Stimulated activated CD8-positive, alpha-beta memory T cell treated with anti-CD3 and anti-CD28 coated beads, Interleukin-12 subunit alpha, Interleukin-12 subunit beta, amount 100 ng/mL, for 1 hour (primary cell): ENCODE measurements at places on chromosomes 6 and 20.

DNA sequence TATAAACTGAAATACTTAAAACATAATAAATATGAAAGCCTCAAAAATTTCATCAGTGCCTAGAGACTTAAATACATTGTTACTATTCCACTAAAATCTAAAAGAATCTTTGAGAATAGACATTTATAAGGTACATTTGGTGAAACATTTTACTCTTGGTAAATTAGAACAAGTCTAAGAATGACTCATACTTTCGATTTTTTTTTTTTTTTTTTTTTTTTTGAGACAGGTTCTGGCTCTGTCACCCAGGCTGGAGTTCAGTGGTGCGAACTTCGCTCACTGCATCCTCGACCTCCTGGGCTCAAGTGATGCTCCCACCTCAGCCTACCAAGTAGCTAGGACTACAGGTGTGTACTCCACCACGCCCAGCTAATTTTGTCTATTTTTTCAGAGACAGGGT, 6.4 kb downstream of the FUCA2 start:
- no peak for DNase-seq

DNA sequence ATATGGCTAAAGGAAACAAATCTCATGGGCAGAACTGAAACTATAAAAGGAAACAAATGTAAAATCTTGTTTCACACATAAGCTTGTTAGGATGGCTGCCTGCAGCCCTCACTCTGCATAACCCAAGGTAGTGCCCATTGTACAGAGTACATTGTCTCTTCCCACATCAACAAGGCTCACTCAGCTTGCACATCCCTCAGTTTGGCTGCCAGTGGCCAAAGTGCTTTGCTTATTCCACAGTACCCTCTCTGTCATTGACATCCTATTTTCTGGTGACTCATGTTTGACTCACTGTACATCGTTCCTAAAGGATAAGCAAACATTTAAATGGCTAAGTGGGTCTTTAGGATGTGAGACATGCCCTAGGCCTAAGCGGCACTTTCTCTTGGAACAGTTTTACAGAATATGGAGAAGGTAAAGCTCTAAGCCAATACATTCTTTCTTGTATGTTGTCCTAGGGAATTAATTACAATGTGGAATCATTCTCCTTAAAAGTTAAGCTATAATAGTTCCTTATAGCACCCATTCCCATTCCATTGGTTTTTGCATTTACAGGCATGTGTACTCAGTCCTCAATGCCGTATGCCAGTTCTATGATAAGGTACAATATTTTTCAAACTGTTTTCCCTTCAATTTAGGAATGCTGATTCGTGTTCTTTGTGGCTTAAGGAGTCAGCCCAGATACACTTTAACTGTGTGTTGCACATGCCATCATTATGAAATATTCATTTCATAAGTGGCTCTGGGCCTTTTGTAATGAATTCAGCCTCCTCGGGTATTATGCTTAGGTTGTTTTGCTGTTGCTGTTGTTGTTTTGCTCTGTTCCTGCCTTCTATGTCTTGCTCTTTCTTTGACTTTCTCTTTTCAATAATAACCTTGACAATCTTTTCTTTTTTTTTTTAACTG, 5.5 kb downstream of the ANKEF1 start:
- no peak for DNase-seq

GRCh38 chr20:18808712-18809111, 4.9 kb upstream of the SCP2D1 start:
- DNase-seq: no peak

DNA sequence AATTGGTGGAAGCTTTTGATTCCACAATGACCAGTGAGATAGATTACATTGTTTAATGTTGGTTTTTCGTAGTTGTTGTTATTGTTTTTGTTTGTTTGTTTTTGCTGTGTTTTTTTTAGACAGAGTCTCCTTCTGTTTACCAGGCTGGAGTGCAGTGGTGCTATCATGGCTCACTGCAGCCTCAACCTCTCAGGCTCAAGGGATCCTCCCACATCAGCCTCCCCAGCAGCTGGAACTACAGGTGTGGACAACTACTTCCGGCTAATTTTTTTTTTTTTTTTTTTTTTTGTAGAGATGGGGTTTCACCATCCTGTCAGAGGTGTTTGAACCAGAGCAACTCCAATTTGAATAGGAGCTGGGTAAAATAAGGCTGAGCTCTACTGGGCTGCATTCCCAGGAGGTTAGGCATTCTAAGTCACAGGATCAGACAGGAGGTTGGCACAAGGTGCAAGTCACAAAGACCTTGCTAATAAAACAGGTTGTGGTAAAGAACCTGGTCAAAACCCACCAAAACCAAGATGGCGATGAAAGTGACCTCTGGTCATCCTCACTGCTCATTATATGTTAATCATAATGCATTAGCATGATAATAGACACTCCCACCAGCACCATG, 10.9 kb upstream of the AKAP12 start:
- no peak for DNase-seq

DNA sequence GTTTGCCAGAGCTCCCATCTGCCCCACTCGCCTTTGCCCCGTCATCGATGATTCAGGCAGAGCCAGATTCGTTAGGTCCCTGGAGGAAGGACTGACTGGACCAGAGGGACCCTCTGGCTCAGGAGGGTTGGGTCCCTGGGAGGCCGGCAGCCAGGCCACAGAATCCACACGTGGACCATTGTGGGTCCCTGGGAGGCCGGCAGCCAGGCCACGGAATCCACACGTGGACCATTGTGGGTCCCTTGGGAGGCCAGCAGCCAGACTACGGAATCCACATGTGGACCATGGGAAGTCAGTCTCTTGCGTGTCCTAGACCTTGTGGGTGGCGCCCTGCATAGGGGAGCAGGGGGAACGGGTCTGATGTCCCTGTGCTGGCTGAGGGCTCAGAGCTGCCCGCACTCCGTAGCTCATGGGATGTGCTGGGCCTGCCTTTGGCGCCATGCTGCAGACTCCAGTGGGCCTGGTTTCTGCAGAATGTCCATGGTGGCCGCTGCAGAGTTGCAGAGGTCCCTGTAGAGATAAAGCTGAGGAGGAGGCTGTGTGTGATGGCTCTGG, 23.5 kb downstream of the UCKL1 start:
- no peak for DNase-seq

- DNase-seq: no peak
Measured at GRCh38 chr6:43976706-43977403, 150.4 kb downstream of the MRPL14 start.

DNA sequence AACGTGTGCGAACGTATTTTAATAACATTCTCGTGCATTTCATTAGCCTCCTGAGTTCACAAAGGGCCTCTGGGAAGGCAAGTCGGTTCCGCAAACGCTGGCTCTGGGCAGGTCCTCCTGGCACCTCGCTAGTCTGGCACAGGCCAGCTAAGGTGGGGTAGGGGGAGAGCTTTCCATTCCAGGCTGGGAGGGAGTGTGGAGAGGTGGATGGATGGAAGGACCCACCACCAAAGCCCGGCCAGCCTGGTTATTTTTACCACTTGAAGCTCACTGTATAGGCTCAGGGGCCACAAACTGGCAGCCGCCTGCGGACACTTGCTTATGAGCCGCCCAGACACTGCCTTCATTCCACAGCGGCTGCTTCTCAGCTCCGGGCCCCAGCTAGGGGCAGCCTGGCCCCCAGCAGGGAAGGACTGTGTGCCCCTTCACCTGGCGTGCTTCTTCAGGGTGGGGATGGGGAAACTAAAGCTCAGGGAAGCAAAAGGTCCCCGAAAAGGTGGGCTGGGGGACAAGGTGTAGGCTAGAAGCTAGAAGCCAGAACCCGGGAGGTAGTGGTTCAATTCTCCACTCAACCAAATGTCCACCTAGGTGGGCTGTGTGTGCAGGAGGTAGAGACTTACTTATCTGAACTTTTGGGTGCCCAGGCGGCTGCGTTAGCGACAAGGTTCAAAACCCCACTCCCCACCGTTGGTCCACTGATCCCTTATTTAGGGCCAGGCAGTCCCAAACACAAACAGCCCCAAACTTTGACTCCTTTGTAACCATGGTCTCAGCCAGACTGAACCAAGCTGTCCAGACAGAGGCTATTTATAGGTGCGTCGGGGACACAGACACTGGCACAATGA, 1.7 kb downstream of the PMEPA1 start:
- no peak for DNase-seq

GRCh38 chr20:14223806-14224205, 113.6 kb downstream of the FLRT3 start:
- no peak for DNase-seq

DNA sequence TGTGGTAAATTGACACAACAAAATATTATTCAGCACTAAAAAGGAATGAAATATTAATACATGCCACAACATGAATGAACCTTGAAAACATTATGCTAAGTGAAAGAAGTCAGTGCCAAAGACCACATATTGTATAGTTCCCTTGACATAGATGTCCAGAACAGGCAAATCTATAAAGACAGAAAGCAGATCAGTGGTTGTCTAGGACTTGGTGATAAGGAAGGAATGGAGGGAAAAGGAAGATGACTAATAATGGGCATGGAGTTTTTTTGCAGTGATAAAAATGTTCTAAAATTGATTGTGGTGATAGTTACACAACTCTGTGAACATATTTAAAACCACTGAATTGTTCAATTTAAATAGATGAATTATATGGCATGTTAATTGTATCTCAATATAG, 32.5 kb downstream of the TBX18 start:
- DNase-seq: no peak

DNA sequence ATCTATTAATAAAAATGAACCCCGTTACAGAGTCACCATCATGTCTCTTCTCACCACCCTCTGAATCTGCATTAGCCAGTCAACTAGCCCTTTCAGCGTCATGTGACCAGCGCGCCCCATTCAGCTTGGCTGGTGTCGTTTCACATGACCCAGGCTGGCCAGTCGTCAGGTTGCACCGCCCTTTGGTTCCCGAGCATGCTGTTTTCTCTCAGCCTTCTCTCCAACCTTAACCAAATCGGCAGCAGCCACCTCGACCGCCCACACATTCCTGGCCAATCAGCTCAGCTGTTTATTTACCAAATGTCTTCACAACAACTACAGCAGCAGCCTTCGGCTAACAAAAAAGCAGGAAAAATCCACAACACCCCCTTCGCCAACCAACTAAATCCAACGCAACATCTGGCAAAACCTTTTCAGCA, 5.6 kb downstream of the SRSF3 start:
- DNase-seq: no peak

- no peak for DNase-seq
Measured at GRCh38 chr6:158207422-158207788, 39.3 kb downstream of the GTF2H5 start.

GRCh38 chr6:654136-654535, 2.8 kb downstream of the HUS1B start:
- no peak for DNase-seq

- DNase-seq: no peak
Measured at GRCh38 chr6:14748679-14749078, 497.2 kb upstream of the JARID2 start.

DNA sequence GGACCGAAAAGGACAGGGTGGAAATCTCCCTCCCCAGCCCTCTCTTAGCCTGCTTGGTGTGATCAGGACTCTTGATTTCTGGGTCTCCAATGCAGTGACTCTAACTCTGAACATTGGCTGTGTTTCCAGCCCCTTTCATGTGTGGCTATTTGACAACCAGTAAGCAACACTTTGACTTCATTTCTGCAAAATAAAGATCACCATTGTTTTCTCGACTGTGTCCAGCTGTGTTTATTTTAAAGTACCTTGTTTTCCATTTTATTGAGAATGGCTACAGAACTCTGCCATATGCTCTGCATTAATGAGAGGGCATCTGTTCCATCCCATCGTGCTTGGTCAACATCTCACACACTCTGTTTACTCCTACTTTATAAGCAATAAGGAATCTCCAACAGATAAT, 60.9 kb upstream of the TAGAP start:
- no peak for DNase-seq

DNA sequence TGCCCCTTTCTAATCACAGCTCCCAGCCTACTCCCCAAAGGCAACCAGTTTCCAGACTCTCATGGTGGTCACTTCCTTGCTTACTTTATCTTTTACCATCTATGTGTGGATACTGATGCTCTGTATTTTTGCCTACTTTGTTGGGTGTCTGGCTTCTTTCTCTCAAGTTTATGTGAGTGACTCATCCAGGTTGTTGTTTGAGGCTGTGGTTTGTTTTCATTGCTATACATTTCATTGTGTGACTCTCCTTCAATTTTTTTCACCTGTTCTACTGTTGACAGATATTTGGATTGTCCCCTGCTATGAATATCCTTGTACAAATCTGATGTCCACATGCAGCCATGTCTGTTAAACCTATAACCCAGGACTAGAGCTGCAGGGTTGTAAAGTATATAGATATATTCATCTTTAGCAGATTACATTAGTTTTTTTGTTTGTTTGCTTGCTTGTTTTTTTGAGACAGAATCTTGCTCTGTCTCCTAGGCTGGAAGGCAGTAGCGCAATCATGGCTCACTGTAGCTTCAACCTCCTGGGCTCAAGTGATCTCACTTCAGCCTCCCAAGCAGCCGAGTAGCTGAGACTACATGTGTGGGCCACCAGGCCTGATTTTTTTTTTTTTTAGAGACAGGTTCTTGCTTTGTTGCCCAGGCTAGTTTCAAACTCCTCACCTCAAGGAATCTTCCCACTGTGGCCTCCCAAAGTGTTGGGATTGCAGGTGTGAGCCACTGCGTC, 72.9 kb upstream of the EEF1E1 start:
- DNase-seq: no peak

GRCh38 chr6:159092631-159093030, 47.8 kb upstream of the TAGAP start:
- DNase-seq: no peak

GRCh38 chr20:32572271-32572968, 12.7 kb downstream of the NOL4L start:
- no peak for DNase-seq
